NAMALWA (cell line): ENCODE measurements at places on chromosomes 1 and 21.

DNA sequence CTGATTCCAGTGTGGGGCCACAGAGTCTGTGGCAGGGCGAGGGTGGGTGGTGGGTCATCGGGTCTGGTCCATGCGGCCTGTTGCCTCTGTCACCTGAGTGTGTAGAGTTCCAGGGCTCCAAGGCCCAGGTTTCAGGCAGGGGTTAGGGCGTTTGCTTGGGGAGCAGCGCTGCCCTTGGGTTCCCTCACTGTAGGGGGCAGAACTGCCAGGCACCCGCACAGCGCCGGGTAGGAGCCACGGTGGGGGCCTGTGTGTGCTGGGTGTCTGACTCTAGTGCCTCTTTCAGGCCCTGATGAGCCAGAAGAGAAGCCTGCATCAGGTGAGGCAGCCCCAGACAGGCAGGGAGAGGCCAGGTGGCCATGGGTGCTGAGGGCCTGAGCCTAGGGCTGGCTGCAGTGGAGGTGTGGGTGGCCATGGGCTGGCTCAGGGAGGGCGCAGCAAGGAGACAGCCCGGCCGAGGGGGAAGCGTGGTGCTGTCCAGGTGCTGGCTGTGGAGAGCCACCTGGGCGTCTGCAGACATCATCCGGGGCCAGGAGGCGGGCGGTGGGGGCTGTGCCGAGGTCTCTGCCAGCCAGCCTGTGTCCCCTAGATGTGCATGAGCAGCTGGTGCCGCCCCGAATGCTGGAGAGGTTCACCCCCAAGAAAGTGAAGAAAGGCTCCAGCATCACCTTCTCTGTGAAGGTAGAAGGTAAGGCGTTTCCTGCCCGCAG, 72.3 kb downstream of the TRIM11 start:
- no peak for DNase-seq

GRCh38 chr1:202154766-202155477, 5.5 kb downstream of the PTPN7 start:
- DNase-seq: peak; percentile 83

DNA sequence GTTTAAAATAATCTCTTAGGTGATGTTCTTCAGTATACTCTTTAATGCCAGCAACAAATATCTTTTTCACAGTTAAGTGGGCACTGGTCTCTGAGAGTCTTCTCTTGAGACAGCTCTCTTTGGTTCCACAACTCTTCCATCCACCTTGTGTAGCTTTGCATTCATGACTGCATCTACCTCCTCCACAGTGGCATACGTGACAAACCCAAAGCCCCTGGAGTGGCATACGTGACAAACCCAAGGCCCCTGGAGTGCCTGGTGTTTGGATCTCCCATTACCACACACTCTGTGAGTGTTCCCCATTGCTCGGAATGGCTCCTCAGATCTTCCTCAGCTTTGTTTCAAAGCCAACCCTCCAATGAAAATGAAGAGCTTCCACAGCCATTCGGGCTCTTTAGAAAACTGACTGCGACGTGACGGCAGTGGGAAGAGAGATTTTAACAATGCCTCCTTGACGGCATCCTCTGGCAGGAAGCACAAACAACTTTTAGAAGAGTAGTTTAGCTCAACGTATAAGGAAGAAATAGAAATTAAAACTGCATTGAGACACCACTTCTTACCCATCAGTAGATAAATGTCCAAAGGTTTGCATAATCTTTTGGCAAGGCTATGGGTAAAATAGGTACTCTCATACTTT, 45.8 kb downstream of the SLC30A7 start:
- DNase-seq: no peak

DNA sequence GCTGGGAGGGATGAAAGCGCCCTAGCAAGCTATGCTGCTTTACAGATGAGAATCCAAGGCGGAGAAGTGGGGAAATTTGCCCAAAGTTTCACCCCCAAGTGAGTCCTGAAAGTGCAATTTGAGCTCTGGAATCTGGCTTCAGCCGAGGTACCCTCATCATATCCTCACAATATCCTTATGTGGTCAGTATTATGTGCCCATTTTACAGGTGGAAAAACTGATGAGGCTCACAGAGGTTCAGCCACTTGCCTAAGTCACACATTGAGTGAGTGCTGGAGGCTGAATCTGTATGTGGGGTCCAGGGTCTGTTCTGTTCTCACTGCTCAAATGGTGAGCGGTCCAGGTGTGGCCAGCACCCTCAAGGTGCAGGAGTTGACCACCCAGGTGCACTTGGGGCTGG, 85.3 kb downstream of the MATN1 start:
- no peak for DNase-seq

- DNase-seq: peak; percentile 59
Measured at GRCh38 chr21:26070822-26071425, 99.6 kb downstream of the APP start.

DNA sequence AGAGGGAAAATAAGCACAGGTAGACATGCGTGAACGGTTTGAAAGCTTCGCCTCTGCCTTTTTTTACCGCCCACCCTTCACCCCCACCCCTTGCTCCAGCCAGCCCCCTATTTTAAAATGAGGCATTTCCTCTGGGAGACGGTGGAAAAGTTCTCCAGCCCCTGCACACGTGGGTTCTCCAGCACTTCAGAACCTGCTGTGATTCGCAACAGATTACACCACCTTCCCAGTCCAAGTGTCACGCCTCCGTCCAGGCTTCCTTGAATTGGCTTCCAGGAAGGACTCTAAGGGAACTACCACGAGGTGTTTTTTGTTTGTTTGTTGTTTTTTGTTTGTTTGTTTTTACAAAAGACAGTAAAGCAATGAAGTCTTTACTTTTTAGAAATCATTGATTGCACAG, 2.6 kb downstream of the LRRC7 start:
- DNase-seq: no peak

- no peak for DNase-seq
Measured at GRCh38 chr1:58844176-58844575, 60.3 kb upstream of the JUN start.

DNA sequence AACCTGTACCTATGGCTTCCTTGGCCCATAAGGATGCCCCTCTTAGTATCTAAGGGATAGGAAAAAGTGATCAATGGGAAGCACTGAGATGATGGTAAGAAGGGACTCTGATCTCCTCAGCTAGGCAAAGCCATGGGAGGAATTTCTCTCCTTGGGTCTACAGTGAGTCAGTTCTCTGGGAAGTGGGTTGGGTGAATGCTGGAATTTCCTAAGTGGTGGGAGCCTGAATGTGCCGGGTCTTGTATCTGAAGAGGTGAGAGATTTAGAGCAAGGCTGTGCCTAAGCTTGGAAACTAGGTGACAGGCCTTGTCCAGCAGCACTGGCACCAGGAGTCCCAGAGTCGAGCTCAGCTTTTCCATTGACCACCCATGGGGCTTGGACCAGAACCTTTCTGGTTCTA, 96.3 kb upstream of the SLC2A1 start:
- no peak for DNase-seq

GRCh38 chr1:43269627-43270375, at the start of gene TMEM125:
TMEM125 (plus strand) TSS chr1:43269983; CDS start chr1:43272723, 2,740 bp downstream.
- DNase-seq: no peak
